ENCODE measurements at places on chromosomes 13 and 19.
A peak's percentile ranks its signal among the peaks of the same experiment; 100 is the strongest.

GRCh38 chr19:2567580-2567979, 91.7 kb downstream of the GADD45B start:
- no peak for DNase-seq

DNA sequence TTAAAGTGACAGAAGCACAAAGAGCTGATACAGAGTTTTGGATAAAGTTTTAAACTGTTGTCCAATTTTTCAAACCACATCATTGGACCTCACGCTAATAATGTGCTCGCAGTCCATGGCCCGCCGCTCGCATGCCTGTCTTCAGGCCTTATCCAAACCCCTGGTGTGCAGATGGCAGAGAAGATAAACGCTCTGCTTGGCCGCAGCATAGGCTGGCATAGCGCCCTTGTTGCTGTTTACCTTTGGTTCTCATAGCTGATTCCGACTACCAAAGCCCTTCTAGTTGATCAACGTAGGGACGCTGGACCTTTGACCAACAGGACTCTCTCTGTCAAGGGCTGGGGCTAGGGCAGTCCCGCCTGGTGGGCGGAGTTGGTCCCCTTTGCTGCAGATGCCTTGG, 23.5 kb upstream of the QTRT1 start:
- DNase-seq = no peak

- DNase-seq = peak; percentile 65
These were observed 814 bp downstream of the S1PR2 start for GRCh38 chr19:10230173-10230860.

GRCh38 chr13:76512721-76513145, 373.5 kb downstream of the KCTD12 start:
- DNase-seq = no peak

GRCh38 chr13:107834717-107835116, 380.6 kb downstream of the LIG4 start:
- DNase-seq = no peak

- DNase-seq = no peak
These were observed 435.6 kb downstream of the FOXO1 start for GRCh38 chr13:40230833-40231266.

GRCh38 chr13:99226513-99226912, 25.9 kb downstream of the UBAC2 start:
- no peak for DNase-seq

DNA sequence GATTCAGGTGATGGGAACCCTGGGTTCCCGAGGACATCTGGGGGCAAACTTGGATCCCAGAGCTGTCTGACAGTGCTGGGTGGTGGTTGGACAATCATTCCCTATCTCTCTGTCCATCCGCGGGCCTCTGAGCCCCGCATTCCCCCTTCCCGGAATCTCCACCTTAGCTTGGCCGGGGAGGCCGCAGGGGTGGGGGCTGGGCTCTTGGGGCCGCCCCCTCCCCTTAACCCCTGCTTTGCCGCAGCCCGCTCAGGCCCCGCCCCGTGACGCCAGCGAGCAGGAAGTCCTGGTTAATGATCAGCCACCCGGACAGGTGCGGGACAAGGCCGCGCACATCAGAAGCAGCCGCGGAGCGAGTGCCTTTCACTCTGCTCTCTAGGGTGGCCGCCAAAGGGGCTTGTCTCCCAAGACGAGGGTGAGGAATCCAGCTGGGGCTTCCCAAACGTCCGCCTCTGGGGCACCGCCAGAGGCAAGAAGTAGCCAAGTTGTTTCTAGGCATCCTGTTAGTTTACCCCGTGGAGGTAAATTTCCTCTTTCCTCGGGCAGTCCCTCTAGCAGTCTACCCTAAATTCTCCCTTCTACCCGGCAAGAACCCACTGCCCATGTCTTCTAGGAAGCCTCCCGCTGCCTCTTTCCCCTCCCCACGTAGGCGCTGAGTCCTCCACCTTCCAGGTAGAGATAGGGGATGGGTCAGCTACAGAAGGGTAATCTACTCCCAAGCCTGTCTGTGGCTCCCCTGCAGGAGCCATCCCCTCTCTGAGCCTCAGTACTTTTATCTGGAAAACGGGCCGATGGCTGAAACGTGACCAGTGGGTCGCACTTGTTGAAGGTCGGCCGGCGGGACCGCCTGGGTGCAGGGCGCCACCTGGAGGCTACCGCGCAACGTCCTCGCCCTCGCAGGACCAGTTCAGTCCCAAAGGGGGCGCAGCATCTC, 3.0 kb downstream of the IRF2BP1 start:
- peak; percentile 81 for DNase-seq

- DNase-seq = no peak
These were observed 136.3 kb upstream of the UFM1 start for GRCh38 chr13:38213314-38213713.

GRCh38 chr13:30398601-30399072, 23.7 kb upstream of the UBE2L5 start:
- no peak for DNase-seq

DNA sequence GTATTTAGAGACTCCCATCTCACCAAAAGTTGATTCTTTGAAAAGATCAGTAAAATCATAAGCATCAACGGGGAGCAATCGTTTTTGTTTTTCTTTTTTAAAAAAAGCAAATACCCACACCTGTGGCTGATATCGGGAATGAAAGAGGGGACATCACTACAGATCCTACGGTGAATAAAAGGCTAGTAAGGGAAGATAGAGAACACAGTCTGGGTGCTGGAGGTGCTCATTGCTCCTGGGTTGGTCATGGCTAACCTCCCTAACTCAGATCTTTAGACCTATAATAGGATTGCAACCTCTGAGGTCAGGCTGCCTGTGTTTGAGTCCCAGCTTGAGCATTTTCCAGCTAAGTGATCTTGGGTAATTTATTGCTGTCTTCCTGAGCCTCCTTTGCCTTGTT, 1.1 kb downstream of the EHD2 start:
- no peak for DNase-seq

DNA sequence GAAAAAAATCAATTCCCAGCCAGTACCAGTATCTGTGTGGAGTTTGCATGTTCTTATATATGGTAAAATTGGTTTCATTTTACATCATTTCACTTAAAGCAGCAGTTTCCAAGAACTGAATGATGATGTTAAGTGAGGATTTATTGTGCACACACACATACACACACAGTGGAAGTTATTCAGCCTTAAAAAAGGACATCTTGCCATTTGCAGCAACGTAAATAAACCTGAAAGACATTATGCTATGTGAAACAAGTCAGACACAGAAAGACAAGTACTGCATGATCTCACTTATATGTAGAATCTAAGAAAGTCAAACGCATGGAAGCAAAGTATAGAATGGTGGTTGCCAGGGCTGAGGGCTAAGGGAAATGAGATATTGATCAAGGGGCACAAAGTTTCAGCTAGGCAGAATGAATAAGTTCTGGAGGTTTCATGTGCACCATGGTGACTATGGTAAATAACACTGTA, 5.3 kb downstream of the SIGLECL1 start:
- DNase-seq = no peak

- DNase-seq = no peak
These were observed 156.3 kb downstream of the DCT start for GRCh38 chr13:94322925-94323763.

GRCh38 chr19:20367811-20368294, 197.7 kb downstream of the ZNF737 start:
- no peak for DNase-seq

GRCh38 chr19:3420244-3420755, 53.9 kb downstream of the NFIC start:
- DNase-seq = no peak

GRCh38 chr13:90187478-90188350, 1159.8 kb upstream of the MIR17HG start:
- no peak for DNase-seq

DNA sequence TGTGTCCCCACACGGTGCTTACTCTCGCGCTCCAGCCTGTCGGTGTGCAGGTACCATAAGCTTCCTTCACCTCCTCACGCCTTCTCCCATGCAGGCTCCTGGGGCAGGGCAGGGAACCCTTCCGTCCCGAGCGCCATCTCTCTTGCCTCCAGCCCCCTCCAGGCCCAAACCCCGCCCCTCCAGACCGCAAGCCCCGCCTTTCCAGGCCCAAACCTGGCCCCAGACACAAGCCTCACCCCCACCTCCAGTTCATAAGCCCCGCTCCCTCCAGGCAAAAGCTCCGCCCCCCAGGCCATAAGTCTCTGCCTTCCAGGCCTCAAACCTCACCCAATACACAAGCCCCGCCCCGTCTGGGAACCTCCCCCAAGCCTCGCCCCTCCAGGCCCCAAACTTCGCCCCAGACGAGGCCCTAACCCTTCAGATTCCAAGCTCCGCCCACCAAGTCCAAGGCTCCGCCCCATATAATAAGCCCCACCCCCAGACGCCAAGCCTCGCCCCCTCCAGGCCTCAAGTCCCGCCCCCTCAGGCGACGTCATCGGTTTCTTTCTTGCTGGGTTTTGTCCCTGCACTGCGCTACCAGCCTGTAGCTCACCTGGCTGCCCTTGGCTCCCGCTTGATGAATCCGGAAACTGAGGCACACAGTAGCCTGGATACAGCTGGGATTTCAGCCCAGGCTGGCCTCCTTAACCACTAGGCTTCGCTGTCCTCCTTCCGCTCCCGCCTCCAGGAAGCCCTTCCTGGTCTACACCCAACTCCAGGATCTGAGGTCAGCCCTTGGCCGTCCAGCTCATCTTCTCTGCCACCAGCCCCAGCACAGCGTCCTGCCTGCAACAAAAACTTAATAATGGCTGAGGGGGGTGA, 16.1 kb downstream of the MKNK2 start:
- DNase-seq = peak; percentile 53

GRCh38 chr13:97423300-97424045, 10.5 kb upstream of the RAP2A start:
- no peak for DNase-seq

- DNase-seq = no peak
These were observed 33.0 kb upstream of the SGCG start for GRCh38 chr13:23147827-23148226.

DNA sequence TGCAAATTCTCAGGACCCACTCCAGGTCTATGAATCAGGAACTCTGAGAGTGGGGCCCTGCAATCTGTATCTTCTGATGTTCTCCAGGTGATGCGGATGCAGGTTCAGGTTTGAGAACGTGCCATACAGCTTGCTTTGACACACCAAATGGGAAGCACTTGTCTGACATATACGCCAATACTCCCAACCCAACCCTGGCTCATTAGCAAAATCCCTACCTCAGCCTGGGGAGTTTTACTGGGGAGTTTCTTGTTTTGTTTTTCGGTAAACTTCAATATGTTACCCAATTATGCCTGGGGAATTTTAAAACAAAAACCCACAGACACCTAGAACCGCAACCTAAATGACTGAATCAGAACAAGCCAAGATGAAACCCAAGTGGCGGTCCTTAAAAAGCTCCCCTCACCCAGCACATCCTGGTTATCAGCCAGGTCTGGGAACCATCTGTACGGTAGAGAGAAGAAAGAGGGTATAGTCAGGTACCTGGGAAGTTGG, 41.2 kb downstream of the ABCC4 start:
- DNase-seq = no peak
